ENCODE measurements at places on chromosomes 4 and X. TPM values are rescaled to one million over a fixed set of nuclear protein-coding genes. Genes with fewer than 3 reads are reported as not detected.

SMIM43 gene
- total RNA-seq = not detected

MAGEA2 gene
- total RNA-seq = not detected

ALAS2 gene
- total RNA-seq = not detected

TCP11X2 gene
- not detected for total RNA-seq

SLC2A9 gene
- total RNA-seq = 0.72 TPM

BEX5 gene
- 10.2 TPM for total RNA-seq
